ENCODE measurements at places on chromosomes 2 and 18.

DNA sequence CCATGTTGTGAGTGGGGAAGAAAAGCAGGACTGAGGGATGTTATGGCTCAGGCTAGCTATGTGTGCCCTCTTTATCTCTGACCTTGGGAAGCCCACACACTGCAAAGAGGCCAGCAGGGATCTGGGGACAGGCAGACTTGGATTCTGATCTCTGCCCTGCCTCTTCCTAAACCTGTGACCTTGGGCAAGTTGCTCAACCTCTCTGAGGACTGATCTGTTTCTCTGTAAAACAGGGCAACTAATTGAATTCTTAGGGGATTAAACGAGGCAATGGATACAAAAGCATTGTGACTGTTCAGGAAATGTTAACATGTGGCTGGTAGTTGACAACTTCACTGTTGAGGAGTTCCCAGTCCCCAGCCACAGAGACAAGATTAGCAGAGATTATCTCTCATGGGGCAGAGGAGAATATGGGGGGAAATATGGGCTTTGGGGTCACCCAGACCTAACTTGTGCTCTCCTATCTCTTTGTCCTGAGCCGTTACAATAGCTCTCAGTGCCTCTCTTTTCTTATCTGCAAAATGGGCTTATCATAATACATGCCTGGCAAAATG lies 184.7 kb upstream of the GLI2 start:
- DNase-seq: no peak

- no peak for DNase-seq
These were observed 9.7 kb downstream of the E2F6 start for GRCh38 chr2:11456251-11456650.

DNA sequence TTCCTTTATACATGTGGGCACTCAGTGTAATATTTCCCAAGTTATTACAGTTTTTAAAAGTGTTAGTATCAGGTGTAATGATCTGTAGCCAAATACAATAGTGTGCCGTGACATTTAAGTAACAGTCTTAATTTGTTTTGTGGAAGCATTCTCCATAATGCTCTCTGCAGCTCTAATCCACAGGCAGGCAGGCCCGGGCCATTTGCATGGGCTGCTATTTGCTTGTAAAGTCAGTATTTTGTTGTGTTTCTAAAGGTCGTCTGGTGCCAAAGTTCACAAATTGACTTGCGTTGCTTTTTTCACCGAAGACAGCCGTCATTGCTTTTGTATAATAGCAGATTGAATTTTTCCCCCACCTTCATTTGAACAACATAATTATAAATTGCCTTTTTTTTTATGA lies 153.0 kb downstream of the GBX2 start:
- DNase-seq: no peak

DNA sequence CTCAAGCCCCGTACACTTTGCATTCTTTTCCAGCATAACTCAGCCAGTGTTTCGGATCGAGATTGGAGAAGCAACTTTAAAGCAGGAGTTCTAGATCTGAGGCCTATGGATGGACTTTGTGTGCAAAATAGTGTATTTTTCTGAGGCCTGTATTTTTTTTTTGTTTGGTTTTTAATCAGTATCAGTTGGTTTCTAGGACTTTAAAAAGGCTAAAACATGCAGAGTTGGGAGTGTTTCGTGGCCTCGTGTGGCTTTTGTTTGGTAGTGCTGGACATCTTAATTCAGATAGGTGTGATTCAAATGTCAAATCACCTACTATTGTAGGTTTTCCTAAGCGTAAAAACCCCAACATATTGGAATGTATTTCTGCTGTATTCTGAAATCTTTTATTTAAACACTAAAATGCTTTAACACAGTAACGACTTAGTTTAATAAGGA lies 282 bp upstream of the PUS10 start:
- DNase-seq: no peak

DNA sequence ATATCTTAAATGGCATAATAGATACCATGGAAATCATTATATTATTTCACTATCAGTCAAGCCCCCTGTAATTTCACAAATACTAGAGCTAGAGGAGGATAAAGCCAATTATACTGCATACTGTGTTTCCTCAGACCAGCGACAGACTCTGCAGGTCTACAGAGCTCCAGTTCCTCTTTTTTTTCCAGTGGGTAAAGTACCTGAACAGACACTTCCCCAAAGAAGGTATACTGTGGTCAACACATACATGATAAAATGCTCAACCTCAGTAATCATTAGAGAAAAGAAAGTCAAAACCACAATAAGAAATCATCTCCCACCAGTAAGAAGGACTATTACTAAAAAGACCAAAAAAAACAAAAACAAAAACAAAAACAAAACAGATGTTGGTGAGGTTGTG lies 44.6 kb downstream of the SCN7A start:
- DNase-seq: no peak

- no peak for DNase-seq
These were observed 122.5 kb downstream of the SLC39A10 start for GRCh38 chr2:195779491-195779890.

- DNase-seq: no peak
These were observed 201.5 kb upstream of the ITGA4 start for GRCh38 chr2:181255651-181256050.

- no peak for DNase-seq
These were observed 84.1 kb downstream of the CTIF start for GRCh38 chr18:48622911-48623431.

DNA sequence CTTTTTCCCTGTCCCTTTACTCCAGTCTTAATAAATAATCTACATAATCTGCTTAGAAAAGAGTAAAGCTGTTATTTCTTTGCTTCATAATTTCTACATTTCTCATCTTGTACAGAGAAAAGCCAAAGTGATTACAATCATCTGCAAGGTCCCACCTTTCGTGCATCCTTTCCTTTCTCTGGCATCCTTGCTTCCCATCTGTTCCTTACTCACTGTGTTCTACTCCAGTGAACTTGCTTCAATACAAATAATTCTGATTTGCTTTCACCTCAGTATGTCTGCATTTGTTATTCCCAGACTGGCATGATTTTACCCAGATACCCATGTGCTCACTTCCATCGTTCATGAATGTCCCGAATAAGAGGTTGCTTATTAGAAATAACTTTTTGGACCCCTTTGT lies 99.4 kb upstream of the DSEL start:
- DNase-seq: no peak

- DNase-seq: no peak
These were observed 36.0 kb downstream of the SMIM21 start for GRCh38 chr18:75391279-75392225.

GRCh38 chr2:183081911-183082310 lies 3.4 kb downstream of the DUSP19 start:
- no peak for DNase-seq

GRCh38 chr18:78407466-78407844 lies 572.2 kb upstream of the SALL3 start:
- no peak for DNase-seq

- DNase-seq: no peak
These were observed 32.6 kb upstream of the APCDD1 start for GRCh38 chr18:10421859-10422258.

- no peak for DNase-seq
These were observed 99.4 kb downstream of the NEB start for GRCh38 chr2:151634736-151635467.

DNA sequence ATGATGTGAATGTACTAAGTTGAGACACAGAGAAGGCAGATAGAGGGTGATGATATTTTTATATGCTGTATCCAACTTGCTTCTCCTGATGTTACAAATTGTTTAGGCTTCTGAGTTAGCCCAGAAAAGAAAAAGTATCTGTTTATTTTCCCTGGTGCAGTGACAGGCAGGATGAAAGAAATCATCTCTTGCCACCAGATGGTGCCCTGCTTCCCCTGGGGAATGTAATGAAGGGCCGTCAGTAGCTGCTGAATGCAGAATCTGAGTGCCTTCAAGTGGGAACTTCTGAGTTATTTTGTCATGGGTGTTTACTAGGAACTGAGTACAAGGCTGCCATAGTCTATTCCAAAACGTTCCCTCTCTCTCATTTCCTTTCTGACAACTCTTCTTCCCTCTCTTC lies 525.6 kb downstream of the MBD2 start:
- DNase-seq: no peak

- no peak for DNase-seq
These were observed 184.0 kb downstream of the KCNE4 start for GRCh38 chr2:223235986-223236385.

- DNase-seq: no peak
These were observed 13.0 kb upstream of the HAT1 start for GRCh38 chr2:171909266-171909665.

- no peak for DNase-seq
These were observed 57.2 kb downstream of the NGEF start for GRCh38 chr2:232955856-232956255.

DNA sequence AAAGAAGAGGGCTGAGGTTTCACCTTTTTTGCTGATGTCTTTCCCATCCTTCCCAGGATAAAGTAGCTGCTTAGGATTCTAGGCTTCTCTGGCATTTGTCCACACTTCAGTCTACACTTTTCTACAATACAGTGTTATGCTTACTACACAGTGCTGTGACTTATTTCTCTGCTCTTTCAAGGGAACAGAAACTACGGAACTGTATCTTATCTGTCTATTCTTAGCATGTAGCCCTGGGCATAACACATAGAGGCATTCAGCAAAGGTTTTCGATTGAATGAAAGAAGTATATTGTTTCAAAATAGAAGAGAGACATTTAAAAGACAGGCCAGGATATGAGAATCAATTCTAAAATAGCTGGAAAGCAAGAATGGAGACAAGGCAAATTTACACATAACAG lies 110.9 kb downstream of the ARHGEF33 start:
- no peak for DNase-seq

GRCh38 chr2:146697307-146697706 lies 1147.5 kb upstream of the ACVR2A start:
- DNase-seq: no peak

GRCh38 chr2:58146707-58147106 lies 94.4 kb downstream of the FANCL start:
- DNase-seq: no peak

- peak; percentile 94 for DNase-seq
These were observed at the start of gene EPG5 for GRCh38 chr18:45967007-45967706. TSS of gene EPG5 (minus strand) at chr18:45967329. CDS start at chr18:45967239, 90 bp downstream.

DNA sequence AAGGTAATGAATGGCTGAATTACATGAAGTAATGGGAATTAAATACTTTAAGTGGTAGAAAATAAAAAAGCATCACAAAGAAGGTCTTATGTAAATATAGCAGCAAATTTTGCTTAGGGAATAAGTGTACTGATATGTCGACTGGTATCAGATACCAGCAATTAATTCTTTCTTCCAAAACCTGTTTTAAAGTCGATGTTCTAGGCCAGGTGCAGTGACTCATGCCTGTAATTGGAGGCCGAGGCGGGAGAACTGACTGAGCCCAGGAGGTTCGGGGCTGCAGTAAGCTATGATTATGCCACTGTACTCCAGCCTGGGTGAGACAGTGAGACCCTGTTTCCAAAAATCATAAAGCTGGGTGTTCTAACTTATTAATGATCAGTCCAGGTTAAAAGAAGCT lies 30.3 kb downstream of the SP3 start:
- DNase-seq: no peak

DNA sequence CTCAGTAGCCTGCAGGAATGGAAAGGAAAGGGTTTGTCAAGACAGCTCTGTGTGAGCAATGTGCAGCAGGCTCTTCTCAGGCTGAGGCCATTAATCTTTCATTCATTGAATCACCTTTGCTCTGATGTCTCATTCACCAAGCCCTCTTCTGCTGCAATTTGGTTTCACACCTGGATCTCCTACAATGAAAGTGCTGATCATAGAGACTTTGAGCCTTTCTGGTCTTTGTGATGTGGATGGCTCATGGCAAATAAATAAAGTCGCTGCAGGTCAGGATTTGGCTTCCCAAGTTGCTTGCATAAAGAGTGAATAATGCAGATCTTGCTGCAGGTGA lies 95.8 kb upstream of the SPRED2 start:
- DNase-seq: no peak

DNA sequence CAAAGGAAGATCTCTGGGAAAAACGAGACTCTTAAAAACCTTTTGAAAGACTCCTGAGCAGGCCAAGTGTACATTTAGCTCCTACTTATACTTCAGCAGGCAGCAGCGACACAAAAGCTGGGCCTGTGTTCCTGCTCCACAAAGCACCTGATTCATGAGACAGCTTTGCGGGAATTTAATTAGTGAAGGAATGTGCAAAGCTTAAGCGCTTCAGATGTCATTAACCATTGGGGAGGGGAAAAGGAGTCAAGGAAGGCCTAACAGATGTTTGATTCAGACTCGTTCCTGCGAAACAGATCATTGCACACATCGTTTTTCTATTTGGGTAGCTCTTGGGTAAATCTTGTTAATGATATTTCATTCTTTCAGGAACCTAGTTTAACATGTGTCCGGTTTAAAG lies 125.9 kb downstream of the MAIP1 start:
- no peak for DNase-seq

GRCh38 chr2:24832931-24833701 lies 39.9 kb downstream of the CENPO start:
- DNase-seq: no peak

- no peak for DNase-seq
These were observed 55.7 kb downstream of the GLI2 start for GRCh38 chr2:120791243-120791961.

DNA sequence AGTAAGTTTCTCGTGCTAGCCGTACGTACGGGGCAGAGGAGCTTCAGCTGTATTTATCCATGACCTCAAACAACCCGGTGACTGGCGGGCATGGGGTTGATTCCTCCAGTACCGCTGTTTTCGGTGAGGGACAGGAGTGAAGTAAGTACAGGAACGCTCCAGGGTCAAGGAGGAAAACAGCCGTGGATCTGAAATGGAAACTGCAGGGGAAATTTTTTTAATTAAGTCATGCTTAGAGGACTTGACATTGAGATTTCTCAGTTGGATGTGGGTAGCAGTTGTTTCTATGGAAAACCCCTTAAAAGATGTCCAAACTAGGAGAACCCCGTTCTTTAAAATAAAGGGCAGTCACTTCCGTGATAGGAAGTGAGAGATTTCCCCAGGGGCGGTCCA lies 1.2 kb downstream of the RAB12 start:
- DNase-seq: peak; percentile 35

DNA sequence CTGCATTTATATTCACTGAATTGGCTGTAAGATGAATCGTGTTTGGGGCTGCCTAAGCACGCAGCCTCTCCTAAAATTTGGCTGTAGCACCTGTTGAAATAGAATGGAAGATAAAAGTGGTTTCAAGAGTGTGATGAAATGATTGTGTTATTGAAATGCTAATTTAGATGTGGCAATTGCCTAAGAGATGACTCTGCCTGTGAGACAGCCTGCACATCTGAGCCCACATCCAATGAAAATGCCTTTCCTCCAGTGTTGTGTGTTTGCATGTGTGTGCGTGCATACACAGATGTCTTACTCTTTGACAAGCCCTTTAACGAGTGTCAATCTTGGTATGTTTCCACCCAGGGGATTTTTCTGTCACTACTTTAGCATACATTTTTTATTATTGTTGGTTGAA lies 346.9 kb downstream of the MEIS1 start:
- DNase-seq: no peak

- no peak for DNase-seq
These were observed 150.0 kb downstream of the DIS3L2 start for GRCh38 chr2:232111551-232111950.

GRCh38 chr2:187003611-187004010 lies 154.6 kb upstream of the ZSWIM2 start:
- DNase-seq: no peak

GRCh38 chr18:22542406-22542835 lies 124.7 kb upstream of the CTAGE1 start:
- no peak for DNase-seq

- DNase-seq: no peak
These were observed 105.4 kb downstream of the FAM210A start for GRCh38 chr18:13620818-13621445.
